ENCODE measurements at places on chromosomes 2 and 18.

- DNase-seq = no peak
Observed at GRCh38 chr18:23460285-23461273, 7.5 kb downstream of the RIOK3 start.

DNA sequence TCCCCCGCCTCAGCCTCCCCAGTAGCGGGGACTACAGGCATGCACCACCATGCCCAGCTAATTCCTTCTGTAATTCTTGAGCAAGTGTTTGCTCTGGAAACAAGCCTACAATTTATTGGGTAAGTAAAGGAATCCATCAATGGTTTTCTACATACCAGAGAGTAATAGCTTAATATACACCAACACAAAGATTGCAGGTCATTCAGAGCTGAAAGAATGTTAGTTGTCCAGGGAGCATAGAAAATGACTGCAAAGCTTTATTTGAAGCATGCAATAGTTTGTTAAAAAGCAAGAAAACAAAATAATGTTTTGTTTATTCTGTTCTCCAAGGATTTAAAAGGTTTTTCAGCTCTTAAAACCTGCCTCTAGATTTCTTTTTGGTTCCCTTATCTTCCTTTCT, 5.6 kb downstream of the IDH1 start:
- DNase-seq = no peak

DNA sequence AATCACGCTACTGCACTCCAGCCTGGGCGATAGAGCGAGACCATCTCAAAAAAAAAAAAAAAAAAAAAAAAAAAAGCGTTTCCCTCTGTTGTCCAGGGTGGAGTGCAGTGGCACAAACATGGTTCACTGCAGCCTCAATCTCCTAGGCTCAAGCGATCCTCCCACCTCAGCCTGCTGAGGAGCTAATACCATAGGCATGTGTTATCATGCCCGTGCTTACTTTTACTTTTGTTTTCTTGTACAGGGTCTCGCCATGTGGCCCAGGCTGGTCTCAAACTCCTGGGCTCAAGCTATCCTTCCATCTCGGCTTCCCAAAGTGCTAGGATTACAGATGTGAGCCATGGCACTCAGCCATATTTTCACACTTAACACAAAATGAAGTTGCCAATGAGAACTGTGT, 37.5 kb downstream of the PSME4 start:
- no peak for DNase-seq

- DNase-seq = peak; percentile 81
Observed at GRCh38 chr2:12507295-12507694, 209.4 kb upstream of the TRIB2 start.

DNA sequence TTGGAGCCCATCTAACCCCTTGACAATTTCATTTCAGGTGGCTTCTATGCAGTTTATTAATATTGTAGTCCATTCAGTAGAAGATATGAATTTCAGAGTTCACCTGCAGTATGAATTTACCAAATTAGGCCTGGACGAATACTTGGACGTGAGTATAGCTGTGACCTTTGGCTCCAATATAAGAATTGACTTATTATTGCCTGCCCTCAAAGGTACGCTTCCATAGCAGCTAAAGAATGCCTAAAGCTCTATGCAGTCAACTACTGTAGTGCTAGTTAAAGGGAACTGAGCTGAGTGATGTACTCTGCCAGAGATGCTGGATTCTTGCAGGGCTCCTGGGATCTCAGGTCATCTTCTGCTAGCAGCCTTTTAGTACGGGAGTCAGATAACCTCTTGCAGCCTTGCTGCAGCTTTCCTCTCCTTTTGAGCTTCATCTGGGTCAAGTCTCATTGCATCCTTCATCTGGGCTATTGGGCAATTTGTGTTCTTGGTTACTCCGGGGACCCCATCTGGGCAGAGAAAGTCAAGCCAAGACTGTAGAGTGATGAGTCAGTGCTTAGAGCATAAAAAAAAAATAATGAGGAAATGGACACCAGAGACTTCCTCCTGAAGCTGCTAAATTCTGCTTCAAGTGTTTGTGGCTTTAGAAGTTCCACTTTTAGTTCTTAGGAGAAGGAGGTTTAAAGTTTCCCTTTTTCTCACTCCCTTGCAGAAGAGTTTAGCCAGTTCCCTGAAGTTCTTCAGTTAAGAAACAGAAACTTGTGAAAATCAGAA, 105.6 kb downstream of the PRPF40A start:
- no peak for DNase-seq

- peak; percentile 88 for DNase-seq
Observed at GRCh38 chr18:63367053-63367953, at the start of gene KDSR. Gene KDSR, minus strand, starts transcription at chr18:63367206. Its CDS starts 88 bp downstream, at chr18:63367118.

GRCh38 chr2:47437287-47437686, 34.3 kb downstream of the MSH2 start:
- DNase-seq = no peak

DNA sequence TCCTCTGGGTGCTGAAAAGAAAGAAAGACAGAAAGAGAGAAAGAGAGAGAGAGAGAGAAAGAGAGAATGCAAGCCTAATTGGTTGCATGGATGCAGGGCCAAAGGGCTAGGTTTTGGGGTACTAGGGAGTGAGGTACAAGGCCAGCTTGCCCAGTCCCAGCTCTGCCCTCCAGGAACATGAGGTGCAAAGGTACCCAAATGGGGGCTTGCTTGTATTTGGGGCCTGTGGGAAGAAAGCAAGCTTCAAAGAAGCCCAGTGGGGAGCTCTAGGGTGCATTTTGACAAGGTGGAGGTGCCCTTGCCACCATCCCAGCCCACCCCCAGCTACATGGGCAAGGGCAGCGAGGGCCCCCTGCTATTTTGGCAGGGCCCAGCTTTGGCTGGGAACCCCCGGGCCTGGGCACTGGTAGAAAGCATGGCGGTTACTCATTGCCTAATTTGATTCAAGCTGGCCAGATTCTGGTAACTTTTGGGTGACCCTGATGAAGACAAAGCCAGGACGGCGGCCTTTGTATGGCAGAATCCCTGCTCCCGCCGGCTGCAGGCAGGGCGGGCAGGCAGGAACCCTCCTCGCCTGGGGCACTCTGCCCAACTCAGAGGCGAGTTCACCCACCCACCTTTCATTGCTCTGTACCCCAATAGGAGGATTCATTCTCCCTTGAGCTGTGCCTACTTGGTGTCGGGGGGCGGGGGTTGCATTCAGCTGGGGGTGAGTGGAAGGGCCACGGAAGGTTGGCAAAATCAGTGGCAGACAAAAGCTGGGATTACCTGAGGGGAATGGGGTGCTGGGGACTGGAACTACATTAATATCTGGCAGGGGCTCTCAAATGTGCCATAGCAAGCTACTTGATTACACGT, 537 bp upstream of the HOXD4 start:
- no peak for DNase-seq

- DNase-seq = no peak
Observed at GRCh38 chr2:64537991-64538390, 13.9 kb downstream of the AFTPH start.

DNA sequence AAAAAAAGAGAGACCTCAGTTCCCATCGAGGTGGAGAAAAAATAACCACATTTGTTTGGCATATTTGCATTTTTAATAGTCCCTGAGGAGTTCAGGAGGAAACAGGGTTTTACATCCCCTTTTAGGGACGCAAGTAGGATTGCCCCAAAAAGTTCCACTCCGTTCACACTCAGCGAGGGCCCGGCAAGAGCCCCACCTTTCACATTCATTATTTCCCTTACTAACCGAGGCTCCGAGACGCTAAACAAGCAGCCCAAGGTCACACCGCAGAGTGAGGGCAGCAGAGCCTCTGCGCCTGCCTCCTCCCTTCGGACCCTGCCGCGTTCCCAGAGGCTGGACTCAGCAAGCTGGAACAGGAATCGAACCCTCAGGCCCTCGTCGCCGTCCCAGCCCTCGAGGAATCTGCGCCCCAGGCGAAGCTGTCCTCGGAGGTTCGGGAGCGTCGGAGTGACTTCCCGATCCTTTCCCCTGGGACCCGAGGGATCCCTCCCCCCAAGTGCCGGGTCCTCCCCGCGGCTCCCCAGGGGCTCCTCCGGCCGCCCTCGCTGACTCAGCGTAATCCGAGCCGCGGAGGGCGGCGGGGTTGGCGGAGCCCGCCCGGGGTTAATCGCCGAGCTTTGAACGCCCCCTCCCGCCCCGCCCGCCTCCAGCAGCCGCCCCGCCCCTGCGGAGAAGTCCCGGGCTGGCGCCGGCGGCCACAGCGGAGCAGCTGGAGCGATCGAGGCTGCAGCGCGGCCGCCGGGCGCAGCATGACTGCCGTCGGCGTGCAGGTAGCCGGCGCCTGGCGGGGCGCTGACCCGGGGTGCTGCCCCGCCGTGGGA, at the start of gene TMEM37:
Gene TMEM37, plus strand, starts transcription at position 700 of the 821 bp plus-strand sequence. Its CDS starts 50 bp downstream, at position 750.
- peak; percentile 30 for DNase-seq

DNA sequence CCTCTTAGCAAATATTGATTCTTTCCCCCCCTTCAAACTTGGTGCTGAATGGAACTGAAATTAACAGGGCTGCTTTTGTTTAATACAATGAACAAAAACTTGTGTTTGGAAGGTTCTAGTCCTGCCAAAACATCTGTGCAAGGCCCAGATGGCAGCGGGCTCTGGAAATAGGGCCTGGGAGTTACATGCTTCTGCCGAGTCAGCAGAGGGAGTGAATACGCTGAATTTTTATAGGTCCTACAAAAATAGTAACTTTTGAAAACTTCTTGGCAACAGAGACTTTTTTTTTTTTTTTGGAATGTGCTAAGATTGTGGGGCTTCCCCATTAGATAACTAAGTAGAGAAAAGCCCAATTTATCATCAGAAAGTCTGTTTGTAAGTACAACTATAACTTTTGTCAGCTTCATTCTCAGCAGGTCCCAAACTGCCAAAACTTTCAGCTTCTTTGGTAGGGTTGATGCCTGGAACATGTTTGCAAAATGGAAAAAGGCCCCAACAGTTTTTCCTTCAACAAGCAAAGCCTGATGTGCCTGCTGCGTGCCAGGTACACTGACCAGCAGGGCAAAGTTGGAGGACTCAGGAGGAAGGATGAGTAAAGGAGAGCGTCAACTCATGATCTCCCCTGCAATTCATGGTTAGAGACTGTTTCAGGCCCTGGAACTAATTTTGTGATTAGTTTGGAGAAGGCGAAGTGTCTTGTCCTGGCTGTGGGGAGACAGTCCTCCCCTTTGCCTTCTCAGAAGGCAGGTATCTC, 45.1 kb upstream of the HDAC4 start:
- no peak for DNase-seq

- DNase-seq = no peak
Observed at GRCh38 chr2:42978175-42978886, 185.9 kb upstream of the HAAO start.

DNA sequence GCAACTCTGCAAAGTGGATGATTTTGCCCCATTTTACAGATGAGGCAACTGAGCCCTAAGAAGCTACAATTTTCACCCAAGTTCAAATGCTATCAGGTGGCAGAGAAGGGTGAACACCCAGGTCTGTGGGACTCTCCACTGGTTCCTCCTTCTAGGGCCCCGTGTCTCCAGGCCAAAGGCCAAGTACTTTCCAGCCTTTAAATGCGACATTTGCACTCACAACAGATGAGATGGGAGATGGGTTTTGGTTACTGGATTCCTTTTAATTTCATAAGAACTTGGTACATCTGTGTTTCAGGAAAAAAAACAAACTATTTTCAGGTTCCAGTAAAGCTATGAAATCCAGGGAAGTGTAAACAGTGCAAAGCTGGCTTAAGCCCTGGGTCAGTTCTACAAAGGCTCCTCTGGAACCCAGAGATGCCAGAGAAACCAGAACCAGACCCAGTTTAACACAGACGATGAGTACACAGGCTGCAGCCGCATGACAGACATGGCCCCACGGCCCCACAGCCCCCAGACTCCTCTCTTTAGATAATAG, 361.7 kb downstream of the ANAPC1 start:
- no peak for DNase-seq

DNA sequence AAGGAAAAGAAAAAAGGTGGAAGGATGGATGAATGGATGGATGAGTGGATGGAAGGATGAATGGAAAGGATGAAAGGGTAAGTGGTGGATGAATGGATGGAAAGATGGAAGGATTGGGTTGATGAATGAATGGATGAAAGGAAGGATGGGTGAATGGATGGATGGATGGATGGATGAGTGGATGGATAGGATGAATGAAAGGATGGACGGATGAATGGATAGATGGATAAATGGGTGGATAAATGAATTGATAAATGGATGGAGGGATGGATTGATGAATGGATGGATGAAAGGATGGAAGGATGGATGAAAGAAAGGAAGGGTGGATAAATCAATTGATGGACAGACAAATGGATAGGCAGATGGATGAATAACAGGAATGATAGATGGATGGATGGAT, 48.2 kb upstream of the OTOF start:
- no peak for DNase-seq

GRCh38 chr2:222322236-222322635, 23.4 kb upstream of the PAX3 start:
- DNase-seq = no peak

GRCh38 chr2:128797937-128798336, 479.3 kb upstream of the HS6ST1 start:
- no peak for DNase-seq

DNA sequence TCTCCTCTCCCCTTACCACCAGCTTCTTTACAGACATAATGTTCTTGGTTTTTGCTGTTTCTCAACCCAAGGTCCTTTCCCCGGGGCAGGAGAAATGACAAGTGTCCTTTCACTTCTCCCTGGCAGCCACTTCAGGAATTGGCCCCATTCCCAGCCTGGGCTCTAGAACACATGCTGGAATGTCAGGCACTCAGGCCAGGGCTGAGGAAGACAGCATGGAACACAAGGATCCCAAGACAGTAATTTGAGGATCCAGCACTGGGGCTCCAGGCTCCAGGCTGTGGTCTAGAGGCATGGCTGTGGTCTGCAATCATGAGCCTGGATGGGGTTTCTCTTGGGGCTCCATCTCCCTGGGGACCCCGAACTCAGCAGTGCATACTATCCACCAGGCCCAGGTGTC, 201.4 kb downstream of the CELF4 start:
- DNase-seq = no peak

DNA sequence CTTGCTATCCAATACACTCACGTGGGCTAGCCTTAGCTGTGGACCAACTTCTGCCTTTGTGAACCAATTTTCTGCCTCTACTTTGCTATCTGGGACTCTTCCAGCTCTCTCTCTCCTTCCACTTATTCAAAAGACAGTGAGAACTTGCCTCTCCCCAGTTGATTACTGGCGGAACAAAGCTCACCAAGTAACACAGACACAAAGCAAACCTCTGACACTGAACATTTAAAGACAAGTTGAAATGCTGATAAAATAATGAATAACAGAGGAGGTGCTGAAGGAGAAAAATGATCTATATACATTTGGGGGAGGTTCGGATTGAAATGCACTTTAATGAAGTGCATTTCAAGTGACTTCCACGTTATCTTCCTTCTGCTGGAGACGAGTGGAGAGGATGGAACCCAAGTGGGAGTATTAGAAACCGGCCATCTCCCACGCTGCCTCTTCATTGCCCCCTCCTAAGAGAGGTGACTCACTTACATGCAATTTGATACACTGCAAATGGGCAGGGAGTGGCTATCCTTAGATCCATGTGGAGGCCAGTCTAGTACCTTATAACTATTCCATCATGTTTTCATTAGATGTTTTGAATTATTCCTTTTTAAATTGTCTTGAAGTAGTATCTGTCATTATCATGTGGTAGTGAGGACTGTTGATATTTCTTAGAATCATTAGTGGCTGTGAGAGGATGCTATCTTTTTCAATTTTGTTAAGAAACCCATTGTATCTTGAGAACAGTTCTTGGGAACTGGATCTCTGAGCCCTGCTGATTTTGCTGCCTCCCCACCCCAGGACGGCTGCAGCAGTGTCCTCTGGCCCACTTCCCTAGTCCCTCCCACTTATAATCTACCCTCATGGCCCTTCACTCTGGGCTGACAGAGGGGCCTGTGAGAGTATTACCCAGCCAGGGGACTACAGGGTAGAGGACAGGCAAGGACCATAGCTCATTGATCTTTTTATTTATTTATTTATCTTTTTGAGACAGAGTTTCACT, 6.0 kb upstream of the GLI2 start:
- no peak for DNase-seq
